NCI-H460 (cell line): ENCODE measurements at places on chromosomes 7 and 10.
A peak's percentile ranks its signal among the peaks of the same experiment; 100 is the strongest.

DNA sequence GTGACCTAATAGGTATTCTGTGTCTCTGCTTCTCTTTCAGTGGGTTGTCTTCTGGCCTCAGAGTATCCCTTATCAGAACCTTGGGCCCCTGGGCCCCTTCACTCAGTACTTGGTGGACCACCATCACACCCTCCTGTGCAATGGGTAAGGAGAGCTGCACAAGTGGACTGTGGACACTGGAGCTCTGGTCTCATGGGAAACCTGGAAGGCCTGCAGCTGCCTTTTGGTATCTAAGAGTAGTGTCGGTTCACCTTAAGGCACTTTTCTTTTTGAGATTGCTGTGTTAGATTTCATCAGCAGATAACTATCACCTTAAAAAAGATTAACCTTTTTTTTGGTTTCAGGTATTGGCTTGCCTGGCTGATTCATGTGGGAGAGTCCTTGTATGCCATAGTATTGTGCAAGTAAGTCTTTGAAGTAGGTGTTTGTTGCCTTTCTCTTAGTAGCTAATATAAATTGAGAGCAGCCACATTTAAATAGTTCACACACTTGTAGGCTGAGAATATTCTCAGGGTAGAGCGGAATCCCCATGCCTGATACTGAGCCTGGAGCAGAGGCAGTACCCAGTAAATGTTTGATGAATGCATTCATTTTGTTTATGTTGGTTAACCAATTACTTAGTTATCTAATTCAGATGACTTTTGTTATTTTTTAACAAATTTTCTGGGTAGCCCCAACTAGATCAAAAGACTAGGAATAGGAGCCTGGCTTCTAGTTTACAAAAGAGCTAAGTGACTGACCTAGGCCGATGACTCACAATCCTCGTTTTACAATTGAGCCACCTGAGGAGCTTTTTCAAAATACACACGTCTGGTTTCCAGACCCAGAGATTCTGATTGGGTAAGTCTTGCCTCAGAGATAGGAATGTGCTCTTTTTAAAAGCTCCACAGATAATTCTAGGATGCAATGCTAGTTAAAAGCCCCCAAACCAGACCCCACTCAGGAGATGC lies 3.6 kb downstream of the TMEM254 start:
- DNase-seq, result no peak

DNA sequence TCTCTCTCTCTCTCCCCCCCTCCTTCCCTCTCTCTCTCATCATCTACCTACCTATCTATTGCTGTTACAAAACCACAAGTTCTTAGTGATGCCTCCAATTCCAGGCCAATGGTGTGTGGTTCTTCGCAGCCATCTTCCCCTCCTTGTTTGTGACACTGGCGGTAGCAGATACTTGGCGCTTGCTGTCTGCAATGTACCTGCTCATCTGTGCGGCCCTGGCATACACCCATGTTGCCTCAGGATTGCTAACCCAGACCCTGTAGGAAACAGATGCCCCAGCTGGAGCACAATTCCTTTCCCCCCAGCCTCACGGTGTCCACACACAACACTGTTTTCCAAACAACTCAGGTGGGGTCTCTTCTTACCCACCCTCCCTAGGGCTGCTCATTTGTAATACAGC lies 13.6 kb upstream of the DPYSL4 start:
- no peak for DNase-seq

GRCh38 chr7:69617364-69617763 lies 19.1 kb downstream of the AUTS2 start:
- no peak for DNase-seq

GRCh38 chr10:98195120-98195519 lies 60.7 kb downstream of the R3HCC1L start:
- DNase-seq, result no peak

DNA sequence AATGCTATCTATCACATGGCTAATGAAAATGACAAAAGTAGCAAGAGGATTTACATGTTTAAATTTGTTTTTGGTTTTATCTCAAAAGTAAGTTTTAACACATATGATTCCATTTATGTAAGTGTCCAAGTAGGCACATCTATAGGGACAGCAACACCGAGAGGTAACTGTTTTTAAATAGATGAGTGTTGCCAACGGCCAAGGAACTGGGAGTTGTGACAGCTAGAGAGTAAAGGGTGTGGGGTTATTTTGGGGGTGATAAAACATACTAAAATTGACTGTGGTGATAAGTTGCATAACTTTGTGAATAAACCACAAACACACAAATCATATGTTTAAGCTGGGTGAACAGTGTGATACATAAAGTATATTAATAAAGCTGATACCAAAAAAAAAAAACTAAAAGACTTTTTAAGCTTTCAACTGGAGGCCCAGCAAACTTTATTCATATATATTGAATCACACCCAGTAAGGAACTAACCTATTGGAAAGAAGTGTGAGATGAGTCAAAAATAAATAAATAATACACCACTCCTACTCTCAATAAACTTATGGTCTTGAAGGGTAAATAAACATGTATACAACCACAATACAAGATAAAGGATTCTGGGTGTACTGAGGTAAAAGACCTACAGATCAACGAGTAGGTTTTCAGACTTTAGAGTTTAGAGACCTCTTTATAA lies 33.0 kb downstream of the LRRC72 start:
- DNase-seq, result no peak

DNA sequence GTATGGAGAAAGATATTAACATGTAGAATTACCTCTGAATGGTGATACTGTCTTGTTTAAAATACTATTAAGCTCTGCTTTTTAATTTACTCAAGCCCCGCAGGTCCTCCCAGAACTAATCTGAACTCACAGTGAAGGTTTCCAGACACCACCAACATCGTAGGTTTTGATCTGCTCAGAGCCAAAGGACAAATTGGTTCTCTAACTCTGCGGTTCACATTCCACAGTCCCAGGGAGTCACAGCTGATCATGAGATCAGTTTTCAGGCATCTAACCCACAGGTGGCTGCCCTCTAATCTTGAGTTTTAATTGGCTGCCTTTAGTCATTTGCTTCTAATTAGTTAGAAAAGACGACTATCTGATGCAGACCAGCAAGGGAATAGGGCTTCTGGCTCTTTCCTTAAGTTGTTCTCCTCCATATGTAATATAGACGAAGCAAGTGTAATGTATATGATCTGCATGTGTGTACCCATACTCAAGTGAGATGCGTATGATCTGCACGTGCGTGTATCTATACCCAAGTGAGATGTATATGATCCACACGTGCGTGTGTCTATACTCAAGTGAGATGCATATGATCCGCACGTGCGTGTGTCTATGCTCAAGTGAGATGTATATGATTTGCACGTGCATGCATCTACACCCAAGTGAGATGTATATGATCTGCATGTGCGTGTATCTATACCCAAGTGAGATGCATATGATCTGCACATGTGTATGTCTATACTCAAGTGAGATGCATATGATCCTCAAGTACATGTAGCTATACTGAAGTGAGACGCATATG lies 331.5 kb upstream of the NPVF start:
- DNase-seq, result no peak

GRCh38 chr10:55786461-55787050 lies 574.5 kb downstream of the ZWINT start:
- DNase-seq, result no peak

DNA sequence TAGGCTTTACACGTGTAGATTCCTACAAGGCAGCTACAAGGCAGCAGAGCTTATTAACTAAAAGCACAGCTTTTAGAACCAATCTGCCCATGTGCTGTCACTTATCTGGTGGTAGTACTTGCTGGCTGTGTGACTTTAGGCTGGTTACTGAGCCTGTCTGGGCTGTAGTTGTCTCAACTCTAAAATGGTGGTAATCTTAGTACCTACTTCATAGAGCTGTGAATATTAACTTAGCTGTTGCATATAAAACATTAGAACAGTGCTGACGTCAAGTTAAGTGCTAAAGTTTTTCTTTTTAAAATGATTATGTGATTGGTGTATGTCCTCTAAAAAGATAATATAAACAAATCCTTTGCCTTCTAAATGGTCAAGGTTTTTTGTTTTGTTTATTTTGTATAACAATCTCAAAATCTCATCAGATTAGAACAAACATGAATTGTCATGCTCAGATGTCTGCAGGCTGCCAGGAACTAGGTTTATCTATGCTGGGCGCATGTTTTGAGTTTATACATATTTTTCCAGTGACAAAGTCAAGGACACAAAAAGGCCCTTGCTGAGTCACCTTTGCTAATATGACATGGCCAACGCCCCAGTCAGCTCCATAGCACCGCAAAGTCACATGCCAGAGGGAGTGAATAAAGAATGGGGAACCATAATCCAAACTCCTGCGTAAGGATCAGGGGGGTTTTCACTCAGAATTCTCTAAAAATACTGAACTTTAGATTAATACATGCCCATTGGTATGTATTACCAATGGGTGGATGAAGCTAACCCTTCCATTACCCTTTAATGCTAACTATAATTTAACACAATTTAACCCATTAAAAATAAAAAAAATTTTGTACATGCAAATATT lies 39.8 kb upstream of the ARL4A start:
- peak; percentile 55 for DNase-seq

GRCh38 chr7:151814400-151815009 lies 62.4 kb downstream of the PRKAG2 start:
- DNase-seq, result no peak

DNA sequence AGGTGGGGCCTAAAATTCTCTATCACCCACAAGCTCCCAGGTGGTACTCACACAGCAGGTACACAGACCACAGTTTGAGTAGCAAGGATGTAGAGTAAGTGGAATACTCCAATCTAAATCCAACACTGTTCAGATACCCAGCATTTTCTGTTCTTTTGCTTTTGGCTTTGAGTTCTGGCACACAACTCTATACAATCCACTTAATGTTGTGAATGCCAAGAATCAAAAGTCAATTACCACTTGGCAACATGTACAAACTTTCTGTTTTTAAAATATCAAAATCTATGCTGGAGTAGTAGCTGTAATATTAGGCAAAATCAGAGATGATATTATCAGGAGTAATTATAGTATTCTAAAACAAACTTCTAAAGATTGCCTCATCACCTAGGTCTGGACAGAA lies 133.4 kb upstream of the LRRTM3 start:
- no peak for DNase-seq

DNA sequence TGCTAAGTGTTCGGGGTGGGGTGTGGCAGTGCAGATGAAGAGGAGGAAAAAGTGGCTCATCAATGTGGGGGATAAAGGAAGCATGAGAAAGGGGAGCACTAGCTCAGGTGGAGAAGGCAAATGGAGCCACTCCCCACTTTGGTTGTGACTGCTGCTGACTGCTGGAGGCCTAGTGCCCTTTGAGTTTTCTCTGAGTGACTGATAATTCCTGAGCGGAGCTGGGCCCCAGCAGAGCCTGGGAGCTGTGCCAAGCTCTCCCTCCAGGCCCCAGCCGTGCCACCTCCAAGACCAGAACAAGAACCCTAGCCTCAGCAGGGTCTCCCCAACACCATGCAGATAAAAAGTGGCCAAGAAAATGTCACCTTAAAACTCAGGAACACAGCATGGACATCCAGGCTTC lies 9.7 kb upstream of the RASSF4 start:
- no peak for DNase-seq

DNA sequence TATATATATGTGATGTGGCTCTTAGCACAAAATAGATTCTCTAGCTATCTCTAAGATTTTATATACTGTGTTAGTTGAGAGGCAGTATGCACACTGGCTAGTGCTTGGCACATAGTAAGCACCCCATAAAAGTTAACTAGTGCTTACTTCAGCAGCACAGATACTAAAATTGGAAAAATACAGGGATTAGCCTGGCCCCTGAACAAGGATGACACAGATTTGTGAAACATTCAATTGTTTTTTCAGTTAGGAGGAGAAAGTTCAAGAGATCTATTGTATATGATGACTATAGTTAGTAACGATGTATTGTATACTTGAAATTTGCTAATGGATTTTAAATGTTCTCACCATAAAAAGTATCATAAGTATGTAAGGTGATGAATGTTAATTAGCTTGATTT lies 78.3 kb upstream of the LRRC17 start:
- DNase-seq, result no peak

GRCh38 chr10:127149501-127150081 lies 46.8 kb downstream of the INSYN2A start:
- no peak for DNase-seq

DNA sequence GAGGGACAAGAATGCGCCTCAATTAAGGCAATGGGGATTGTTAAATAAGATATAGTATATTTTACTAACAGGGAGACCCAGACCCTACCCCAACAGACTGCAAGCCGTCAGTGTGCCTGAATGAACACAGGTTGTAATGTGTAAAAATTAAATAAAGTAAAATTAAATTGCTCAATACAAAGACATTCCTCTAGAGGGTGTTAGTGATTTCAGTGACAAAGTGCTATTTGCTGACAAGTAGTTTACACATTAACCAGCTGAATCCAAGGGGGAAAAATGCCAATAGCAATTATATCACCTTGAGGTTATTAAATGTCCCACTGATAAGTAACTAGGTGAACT lies 110.5 kb downstream of the EBF3 start:
- DNase-seq, result peak; percentile 7

DNA sequence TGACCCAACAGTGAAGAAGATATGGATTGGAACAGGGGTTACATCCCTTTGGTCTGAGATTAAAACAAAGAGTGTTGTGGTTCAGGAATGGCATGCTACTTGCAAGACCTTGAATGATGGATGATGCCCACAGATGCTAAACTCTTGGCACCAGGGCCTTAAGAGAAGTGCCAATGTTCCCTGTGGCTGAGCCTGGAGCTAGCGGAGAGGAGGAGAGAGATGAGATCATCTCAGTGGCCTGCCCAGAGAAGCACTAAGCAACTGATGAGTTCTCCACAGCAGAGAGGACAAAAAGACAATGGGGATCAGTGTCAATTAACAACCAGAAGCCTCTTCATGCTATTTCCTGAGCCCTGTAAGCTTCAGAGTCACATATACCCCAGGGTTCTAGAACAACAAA lies 97.8 kb downstream of the ELAPOR2 start:
- DNase-seq, result no peak

- no peak for DNase-seq
These were observed 16.6 kb upstream of the ACSM6 start for GRCh38 chr10:95177429-95177828.

- DNase-seq, result no peak
These were observed 10.1 kb upstream of the CUZD1 start for GRCh38 chr10:122855745-122856144.

- peak; percentile 97 for DNase-seq
These were observed 88.8 kb downstream of the GSAP start for GRCh38 chr7:77327067-77327931.

DNA sequence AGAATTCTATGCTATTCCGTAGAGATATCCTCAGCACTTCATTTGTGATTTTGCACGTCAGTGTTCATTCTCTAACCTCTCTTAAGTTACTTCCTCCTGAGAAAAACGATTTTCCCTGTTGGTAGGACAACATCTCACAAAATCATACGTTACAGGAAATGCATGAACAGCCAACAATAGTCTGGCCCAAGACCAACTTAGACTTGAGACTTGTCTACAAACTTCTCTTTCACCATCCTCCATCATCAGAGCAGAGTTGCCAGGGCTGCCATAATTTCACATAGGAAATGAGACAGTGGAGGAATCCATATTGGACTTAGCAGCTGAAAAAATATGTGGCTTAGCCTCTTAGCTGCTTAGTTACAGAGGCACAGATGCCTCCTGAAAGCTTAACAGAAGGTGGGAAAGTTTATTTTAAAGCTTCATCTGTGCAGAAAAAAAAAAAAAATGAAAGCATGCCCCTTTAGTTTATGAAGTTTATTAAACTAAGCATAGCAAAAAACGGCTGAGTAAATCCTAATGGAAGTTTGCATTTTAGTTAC lies 222.5 kb upstream of the CACNA2D1 start:
- no peak for DNase-seq
